Activated T-cell treated with anti-CD3 and anti-CD28 coated beads, Interleukin-2, amount 50 U/mL, for 72 hours (primary cell): ENCODE measurements at places on chromosomes 5 and 9. TPM values are rescaled to one million over a fixed set of nuclear protein-coding genes. Genes with fewer than 3 reads are reported as not detected.

The FABP6 gene
- total RNA-seq = not detected

The NR4A3 gene
- 53.0 TPM for total RNA-seq

The STPG3 gene
- total RNA-seq = 0.63 TPM

The CEL gene
- 1.6 TPM for total RNA-seq

The KIF12 gene
- total RNA-seq = not detected

The SMIM15 gene
- total RNA-seq = 78.1 TPM

The FRRS1L gene
- total RNA-seq = not detected

The MAP1B gene
- 5.5 TPM for total RNA-seq

The C1QTNF3 gene
- total RNA-seq = 2.8 TPM

The ARPC5L gene
- total RNA-seq = 125 TPM
